Activated T-helper 9 cell treated with anti-CD3 and anti-CD28 coated beads, Interleukin-2, amount 50 U/mL, for 16 hours (primary cell): ENCODE measurements at places on chromosomes 11 and 22.

DNA sequence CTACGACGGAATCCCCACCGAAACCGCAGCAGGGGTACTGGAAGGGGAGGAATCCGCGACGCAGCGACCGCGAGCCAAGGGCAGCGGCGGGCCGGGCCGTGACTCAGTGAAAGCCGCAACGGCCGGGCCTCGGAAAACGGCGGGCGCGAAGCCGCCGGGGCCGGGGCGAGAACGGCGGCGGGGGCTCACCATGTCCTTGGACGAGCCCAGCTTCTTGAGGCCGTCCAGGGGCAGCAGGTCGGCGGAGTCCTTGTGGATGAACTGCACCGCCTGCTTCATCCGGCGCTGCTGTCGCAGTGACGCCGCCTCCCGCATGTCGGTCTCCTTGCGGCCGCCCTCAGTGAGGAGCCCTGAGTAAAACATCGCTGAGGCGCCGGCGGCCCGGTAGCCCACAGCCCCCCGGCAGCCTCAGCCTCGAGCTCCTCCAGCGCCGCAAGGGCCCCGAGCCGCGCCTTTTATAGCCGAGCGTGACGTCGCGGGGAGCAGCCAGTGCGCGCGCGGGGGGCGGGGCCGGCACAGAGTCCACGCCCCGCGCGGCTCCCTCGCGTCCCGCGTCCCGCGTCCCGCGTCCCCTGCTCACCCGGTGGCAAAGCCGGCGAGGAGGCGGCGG, at the start of gene NRIP3:
Gene NRIP3, minus strand, starts transcription at position 429 of the 610 bp plus-strand sequence. Its CDS starts 66 bp downstream, at position 363.
- peak; percentile 69 for DNase-seq

DNA sequence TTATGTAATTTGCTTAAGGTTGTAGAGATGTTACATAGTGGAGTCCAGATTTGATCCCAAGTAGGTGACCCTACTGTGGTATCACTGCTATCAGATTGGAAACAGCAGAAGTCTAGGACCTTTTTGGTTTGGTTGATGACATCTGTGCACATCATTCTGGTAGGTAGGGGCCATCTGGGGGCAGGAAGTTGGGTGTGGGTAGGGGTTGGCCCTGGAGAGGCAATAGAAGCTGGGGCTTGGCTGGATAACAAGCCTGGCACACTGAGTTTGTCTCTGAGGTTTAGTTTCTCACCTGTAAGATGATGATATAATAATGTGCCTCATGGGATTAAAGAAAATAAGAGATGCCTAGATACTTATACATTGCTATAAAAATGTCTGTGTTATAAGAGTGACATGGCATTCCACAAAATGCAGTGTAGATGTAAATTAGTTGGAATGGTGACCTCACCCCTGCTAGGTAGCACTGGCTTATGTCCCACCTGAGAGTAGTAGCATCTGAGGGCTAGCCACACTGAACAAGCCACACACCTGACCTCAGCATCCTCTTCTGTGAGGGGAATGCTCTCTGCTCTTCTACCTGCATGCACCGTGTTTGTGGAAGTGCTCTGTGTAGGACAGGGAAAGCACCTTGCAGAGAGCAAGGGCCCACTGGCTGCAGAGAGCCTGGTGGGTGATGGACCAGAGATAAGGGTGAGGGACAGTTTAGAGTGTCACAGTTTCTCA, 36.9 kb downstream of the PTPRJ start:
- DNase-seq = no peak

DNA sequence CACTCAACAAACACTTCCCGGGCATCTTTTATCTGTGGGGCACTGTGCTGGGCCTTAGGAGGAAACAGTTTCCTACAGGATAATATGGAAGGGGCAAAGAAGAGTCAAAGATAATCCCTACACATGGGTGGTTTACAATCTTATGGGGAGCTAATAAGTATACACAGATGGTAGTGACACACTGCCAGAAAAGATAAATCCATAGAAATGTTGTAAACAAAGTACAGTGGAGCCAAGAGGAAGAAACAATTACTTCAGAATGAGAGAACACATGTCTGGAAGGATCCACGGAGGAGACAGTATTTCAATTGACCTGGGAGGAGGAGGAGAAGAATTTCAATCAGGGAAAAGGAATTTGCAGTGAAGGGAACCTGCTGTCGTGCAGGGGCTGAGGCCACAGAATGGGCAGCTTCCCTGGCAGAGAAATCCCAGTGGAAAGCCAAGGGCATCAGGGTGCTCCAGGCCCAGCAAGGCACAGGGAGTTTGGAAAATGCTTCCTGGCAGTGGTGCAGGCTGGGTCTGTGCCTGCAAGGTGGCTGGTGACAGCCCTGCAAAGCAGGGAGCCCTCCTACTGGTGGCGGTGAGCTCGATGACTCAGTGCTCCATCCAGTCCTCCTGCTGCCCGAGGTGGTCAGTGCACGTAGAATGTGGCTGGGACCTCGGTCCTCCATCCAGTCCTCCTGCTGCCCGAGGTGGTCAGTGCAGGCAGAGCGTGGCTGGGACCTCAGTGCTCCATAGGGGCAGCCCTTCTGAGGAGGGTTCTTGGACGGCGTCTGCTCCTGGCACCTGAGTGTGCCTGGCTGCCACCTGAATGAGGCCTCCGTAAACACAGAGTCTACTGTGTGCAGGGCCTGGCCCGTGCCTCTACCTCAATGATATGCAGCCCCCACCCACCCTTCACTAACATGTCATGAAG, 444.3 kb upstream of the B3GAT1 start:
- no peak for DNase-seq

DNA sequence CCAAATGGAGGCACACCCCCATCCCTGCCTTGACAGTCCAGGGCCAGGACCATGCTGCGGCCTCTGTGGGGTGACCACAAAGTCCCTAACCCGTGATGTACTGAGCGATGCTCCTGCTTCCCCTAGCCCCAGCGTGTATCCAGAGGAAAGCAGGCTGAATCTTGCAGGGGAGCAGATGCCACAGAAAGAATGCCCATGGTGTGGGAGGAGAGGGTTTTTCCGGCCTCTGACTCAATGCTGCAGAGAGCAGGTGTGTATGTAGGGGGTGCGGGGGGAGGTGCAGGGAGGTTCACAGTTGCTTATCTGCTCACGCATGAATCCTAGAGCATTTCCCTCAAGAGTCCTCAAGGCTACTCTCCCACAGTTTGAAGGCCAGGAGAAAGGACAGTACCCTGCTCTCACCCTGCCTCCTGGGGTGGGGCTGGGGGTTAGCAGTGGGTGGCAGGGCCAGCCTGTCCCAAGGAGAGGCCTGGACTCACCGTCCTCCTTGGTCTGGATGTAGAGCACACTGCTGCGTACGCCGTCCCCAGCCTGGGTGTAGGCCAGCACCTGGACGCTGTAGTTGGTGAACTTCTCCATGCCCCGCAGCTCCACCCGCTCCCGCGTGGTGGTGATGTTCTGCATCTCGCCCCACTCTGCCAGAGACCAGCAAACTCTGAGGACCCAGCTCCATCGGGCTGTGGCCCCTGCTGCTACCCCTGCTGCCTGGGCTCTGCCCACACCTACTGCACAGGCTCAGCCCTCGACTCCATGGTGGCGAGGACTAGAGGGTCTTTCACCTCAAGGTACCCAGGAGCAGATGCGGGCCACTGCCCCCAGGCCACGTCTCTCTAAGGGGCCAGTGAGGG, 130.8 kb downstream of the CEP164 start:
- no peak for DNase-seq

- DNase-seq = no peak
These were observed 459 bp upstream of the NCR3LG1 start for GRCh38 chr11:17351172-17351509.

GRCh38 chr11:64796757-64797541, 6.1 kb downstream of the MAP4K2 start:
- no peak for DNase-seq

DNA sequence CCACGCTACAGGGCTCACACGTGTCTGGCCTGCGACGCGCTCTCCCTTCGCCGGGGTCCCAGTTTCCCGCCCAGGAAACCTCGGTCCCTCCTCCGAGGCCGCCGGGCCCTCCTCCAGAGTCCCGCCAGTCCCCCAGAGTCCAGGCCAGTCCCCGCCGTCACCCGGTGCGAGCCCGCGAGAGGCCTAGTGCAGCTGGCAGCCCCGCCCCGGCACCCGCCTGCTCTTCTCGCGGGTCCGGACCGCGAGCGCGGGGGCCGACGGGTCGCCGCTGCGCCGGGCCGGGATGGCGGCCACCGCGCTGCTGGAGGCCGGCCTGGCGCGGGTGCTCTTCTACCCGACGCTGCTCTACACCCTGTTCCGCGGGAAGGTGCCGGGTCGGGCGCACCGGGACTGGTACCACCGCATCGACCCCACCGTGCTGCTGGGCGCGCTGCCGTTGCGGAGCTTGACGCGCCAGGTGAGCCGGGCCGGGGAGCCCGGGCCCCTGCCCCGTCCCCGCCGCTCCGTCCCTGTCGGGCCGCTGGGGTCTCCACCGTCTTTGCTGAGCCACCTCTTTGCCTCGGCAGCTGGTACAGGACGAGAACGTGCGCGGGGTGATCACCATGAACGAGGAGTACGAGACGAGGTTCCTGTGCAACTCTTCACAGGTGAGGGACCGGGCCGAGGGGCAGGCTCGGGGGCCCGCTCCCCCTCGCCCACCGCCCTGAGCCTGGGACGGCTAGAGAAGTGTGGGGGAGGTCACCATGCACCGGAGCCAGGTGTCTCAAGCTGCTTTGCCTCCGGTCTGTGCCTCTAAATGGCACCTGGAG, at the start of gene PTPMT1:
Gene PTPMT1, plus strand, starts transcription at position 260 of the 809 bp plus-strand sequence. Its CDS starts 24 bp downstream, at position 284.
- DNase-seq = peak; percentile 53

- DNase-seq = no peak
These were observed 11.7 kb downstream of the CERK start for GRCh38 chr22:46726066-46726985.

- DNase-seq = no peak
These were observed 4.5 kb downstream of the RIN1 start for GRCh38 chr11:66331542-66332370.

- DNase-seq = no peak
These were observed 15.2 kb upstream of the EHF start for GRCh38 chr11:34605481-34606325.

DNA sequence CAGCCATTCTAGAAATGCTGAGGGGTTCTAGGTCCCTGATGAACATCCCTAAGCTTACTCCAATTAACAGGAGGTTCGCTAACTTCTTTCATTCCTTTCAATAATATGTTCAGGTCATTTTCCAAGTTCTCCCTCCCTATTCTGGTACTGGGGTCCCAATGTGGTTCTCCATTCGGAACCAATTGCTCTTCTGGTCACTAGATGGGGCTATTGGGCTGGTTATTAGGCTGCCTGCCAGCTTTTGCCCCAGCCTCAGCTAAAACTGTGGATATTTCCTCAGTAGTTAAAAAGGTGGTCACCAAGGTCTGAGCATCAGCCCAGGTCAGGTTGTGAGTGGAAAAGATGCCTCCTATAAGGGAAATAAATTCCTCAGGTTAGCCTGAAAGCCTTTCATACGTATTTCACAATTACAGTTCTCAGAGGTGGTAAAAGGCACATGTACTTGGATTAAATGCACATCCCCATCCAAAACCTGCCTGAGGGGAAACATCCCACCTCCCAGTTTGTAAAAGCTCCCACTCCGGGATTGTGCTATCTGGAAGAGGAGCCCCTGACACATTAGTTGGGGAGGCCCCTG, 161.1 kb upstream of the CCDC179 start:
- no peak for DNase-seq

GRCh38 chr11:130738611-130739010, 177.7 kb downstream of the SNX19 start:
- no peak for DNase-seq

- no peak for DNase-seq
These were observed 162.9 kb upstream of the ZBED5 start for GRCh38 chr11:11020747-11021149.

GRCh38 chr22:33167998-33168790, 110.0 kb upstream of the SYN3 start:
- DNase-seq = no peak

- DNase-seq = no peak
These were observed 388 bp downstream of the TMEM121B start for GRCh38 chr22:17120711-17121232.

- DNase-seq = no peak
These were observed 1.7 kb upstream of the DCHS1 start for GRCh38 chr11:6657346-6657745.

GRCh38 chr22:24165673-24166072, 15.6 kb upstream of the SUSD2 start:
- no peak for DNase-seq

- no peak for DNase-seq
These were observed 1.3 kb upstream of the SYT13 start for GRCh38 chr11:45287316-45287903.

GRCh38 chr11:11709447-11710239, 87.8 kb upstream of the GALNT18 start:
- no peak for DNase-seq

DNA sequence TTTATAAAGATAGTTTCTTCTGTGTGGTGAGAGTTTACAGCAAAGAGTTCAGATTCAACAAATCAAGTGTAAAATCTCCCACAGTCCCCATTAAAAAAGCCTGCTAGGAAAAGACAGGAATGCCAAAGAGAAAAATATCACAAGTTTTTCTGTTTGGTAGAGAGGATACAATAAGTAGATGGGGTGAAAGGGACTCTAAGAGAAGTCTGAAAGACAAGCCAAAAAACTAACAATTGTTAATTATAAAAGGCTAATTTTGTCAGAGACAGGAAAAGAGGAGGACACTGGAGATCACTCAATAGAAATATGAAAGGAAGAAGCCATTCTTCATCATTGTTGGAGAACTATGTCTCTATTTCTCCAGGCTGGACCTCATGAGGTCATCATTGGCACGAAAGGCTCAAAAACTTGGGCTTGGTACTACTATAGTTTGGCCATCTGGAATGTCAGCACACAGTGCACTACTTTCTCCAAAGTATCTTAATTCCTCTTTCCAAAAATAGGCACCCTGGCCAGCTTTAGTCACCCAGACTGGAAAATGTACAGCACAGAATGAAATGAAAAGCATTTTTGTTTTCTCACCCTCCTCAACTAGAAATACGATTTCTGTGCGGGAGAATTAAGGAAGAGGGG, 531 bp upstream of the SOX6 start:
- DNase-seq = no peak

DNA sequence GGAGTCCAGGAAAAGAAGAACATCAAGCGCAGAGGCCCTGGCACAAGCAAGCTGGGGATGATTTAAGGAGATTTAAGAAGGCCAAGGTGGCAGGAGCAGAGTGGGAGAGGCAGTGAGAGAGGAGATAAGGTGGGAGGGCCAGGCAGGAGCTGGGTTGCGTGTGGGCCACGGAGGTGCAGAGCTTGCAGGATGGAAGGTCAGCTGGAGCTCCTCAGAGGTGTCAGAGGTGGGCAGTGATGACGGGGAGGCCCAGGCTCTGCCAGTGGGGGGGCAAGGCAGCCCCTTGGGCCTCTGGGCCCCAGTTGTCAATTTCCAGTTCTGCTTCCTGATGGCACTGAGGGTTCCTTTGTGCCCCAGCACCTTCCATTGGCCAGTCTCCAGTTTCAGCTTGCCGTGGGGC, 6.5 kb downstream of the FRMD8 start:
- DNase-seq = no peak

GRCh38 chr11:107044503-107044902, 26.2 kb upstream of the GUCY1A2 start:
- no peak for DNase-seq

DNA sequence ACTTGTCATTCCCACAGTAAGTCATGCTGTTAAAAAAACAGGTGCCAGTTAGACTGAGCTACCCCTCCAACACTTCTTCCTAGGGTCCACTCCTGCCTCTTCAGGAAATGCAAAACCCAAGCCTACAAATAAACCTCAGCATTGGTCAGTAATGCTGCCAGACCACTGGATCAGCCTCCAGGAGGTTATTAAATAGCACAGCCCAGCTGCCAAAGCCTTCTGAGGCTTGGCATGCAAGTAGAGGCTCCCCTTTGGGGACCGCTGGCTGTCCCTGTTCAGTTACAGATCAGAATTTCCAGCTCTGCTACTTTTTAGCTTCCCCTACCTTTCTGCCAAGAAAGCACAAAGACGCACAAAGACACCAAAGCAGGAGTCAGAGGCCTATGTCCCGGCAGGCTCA, 33.3 kb downstream of the ABTB2 start:
- no peak for DNase-seq
